T-helper 2 cell (primary cell): ENCODE measurements at places on chromosomes 12 and 14.
A peak's percentile ranks its signal among the peaks of the same experiment; 100 is the strongest.

DNA sequence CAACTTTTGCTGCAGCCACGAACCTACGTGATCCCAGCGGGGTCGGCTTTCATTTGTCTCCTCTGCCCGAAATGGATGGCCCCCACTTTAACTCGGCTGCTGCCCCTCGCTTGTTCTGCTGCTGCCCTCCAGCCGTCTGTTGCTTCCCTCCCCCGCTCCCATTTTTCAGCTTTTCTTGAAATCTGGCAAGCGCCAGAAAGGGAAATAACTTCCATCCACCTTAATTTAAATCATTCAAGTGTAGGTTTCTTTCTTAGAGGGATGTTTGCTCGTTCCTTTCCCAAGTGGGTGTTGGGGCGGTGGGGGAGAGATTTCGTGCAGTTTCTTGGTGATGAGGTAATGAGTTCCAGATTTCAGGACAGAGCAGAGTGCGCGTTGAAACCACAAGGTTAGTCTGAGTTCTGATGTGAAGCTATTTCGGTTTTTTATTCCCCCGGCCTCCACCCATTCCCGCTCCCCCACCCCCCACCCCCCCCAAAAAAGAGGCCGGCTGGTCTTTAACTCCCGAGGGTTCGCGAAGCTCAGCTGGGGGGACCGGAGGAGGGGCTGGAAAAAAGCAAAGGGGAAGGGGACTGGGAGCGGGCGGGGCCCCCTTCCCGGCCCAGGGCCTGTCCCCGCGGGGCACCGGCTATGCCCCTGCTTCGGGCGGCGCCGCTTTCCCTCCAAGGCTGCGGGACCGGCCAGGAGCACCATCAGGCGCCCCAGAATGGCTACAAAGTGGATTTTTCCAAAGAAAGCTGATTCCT, 2.2 kb upstream of the ZFP36L1 start:
- DNase-seq, result peak; percentile 63

- no peak for DNase-seq
These were observed 26.2 kb upstream of the CKAP4 start for GRCh38 chr12:106274012-106274411.

- DNase-seq, result no peak
These were observed at the start of gene NFE2 for GRCh38 chr12:54300732-54301427. Gene NFE2, minus strand, starts transcription at chr12:54301015. Its CDS starts 5,767 bp downstream, at chr12:54295248.

DNA sequence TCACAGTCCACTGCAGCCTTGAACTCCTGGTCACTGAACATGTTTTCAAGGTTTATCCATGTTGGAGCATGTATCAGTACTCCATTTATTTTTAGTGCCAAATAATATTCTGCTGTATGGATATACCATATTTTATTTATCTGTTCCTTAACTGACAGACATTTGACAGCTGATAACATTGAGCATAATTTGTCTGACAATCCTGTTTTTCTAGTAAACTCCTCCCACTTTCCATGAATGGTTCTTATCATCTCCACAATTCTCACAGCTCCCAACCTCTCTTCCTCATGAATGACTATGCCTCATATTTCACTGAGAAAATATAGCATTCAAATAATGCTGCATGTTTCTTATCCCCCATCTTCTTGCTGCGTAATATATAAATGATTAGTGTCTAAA, 33.3 kb downstream of the COCH start:
- no peak for DNase-seq

DNA sequence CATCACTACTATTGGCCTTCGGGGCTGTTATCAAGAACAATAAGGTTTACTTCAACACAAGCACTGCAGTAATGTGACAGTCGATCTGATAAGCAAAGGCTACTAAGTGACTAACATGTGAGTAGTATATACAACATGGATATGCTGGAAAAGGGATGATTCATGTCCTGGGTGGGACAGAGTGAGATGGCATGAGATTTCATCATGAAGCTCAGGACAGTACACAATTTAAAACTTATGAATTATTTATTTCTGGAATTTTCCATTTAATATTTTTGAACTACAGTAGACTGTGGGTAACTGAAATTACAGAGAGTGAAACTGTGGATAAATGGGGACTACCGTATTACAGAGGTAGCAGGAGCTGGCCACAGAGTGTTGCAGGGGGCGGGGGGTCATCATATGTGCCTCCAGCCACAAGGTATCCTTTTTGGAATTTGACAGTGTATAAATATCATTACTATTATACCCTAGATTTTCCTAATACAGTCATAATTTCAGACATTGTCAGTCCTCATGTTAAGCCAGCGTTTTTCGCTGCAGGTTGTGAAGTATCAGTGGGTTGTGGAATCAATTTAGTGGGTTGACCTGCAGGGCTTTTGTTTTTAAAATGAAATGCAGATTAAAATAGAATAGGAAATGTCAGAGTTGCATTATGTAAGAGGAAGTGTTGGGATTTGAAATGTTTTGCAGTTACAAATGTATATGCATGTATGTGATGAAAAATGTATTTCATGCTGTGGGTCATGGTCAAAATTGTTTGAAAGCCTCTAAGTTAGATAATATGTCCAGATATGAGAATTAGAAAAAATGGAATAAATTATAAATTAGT, 148.0 kb upstream of the NUDT4 start:
- no peak for DNase-seq
